ENCODE measurements at places on chromosomes 4 and X. TPM values are rescaled to one million over a fixed set of nuclear protein-coding genes. Genes with fewer than 3 reads are reported as not detected.

DNA sequence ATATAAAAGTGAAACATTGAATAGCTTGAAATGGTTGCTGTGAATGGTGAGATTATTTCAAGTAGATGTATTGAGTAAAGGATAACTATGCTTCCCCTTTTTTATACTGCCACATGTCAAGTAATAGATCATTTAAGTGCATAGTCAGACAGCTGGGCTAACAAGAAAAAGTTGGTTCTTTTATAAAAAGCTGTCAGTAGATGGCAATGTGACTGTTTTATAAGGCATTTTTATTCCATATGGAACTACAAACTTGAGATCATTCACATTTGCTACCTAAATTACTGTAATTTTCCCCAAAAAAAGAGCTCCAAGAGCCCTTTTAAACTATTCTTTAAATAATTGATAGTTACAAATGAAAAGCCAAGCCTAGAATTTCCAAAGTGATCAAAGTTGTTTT, 831.0 kb downstream of the C4orf33 start:
- H3K36me3 ChIP-seq = no peaks in the 10 kb centered on the region
- H3K4me1 ChIP-seq = no peaks in the 10 kb centered on the region
- no peak overlapping the region for H3K27ac ChIP-seq
- H3K4me3 ChIP-seq = no peak overlapping the region
- no peaks in the 10 kb centered on the region for H3K27me3 ChIP-seq
- DNase-seq = no peak

DNA sequence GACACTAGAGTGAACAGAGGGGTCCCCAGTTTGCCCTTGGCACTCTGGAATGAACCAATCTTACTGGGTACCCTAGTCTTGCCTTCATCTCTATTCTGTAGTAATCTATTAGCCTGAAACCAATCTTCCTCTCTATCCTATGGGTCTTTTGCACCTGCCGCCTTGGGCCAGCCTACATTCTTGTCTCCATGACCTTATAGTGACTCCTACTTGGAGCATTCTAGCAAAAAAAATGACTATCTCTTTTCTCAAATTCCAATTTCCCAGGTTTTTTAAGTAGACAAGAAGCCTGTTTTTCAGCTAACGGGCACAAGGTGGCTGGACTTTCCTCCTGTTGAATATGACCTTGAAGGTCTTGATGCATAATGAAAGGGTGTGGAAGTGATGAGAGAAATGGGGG, 568.7 kb downstream of the TRAM1L1 start:
- no peaks in the 10 kb centered on the region for H3K27me3 ChIP-seq
- no peaks in the 10 kb centered on the region for H3K36me3 ChIP-seq
- no peak overlapping the region for H3K27ac ChIP-seq
- no peak overlapping the region for H3K4me3 ChIP-seq
- H3K4me1 ChIP-seq = no peaks in the 10 kb centered on the region

DNA sequence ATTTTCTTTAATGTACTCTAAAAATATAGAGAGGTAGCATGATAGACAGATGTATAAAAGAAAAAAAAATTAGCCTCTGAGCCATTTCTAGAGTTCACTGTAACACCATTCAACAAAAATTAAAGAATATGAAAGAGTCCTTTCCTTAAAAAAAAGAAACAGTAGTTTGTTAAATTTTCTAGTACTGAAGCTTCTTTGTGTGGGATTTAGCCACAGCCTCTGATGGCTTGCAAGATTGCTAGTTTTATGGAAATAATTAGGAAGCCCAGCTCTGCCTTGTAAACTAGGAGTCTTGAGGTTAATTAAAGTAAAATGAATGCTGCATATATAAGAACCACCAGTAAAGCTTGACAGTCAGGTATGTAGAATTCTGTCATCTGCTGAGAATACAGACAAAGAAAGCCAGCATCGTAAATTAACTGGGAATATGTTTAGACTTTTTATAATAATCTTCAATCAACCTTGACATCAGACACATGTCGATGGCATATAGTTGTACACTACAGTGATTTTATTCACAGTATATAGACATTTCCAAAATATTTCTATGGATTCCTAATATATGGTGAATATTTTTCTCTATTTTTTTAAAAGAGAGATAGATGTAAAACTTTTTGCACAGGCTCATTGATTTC, 44.8 kb upstream of the NEIL3 start:
- DNase-seq = no peak
- no peak overlapping the region for H3K27ac ChIP-seq
- H3K4me3 ChIP-seq = no peak overlapping the region
- H3K27me3 ChIP-seq = no peaks in the 10 kb centered on the region
- H3K36me3 ChIP-seq = no peaks in the 10 kb centered on the region

DNA sequence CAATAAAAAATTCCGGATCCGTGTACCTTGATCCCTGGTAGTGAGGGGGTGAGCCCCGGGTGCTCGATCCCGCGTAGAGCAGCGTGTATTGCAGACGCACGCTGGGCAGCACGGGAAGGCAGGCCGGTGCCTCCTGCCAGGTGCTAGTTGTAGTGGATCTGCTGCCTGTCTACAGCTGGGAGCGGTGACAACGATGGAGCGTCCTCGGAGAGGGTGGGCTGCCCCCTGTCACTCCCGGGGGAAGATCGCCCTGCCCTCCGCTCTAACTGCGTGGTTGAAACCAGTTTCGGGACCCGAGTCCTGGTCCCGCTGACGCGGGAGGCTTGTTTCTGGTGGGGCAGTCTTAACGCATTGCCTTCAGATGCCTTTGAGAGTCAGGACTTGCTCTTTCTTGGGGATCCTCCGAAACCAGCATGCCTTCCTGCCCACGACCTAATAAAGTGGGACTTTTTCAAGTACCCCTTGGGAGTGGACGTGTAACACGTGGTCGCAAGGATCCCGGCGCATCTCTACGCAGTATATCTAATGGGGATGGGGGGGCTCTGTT, 2.7 kb upstream of the NKX6-1 start:
- peaks cover 100% of the 10 kb centered on the region for H3K27me3 ChIP-seq
- no peaks in the 10 kb centered on the region for H3K36me3 ChIP-seq
- H3K4me1 ChIP-seq = no peaks in the 10 kb centered on the region
- DNase-seq = no peak
- H3K27ac ChIP-seq = no peak overlapping the region

IQSEC2 gene
- 31.8 TPM for total RNA-seq
